Activated T-cell treated with anti-CD3 and anti-CD28 coated beads, Interleukin-2, amount 50 U/mL, for 72 hours (primary cell): ENCODE measurements at places on chromosomes 7 and 10. TPM values are rescaled to one million over a fixed set of nuclear protein-coding genes. Genes with fewer than 3 reads are reported as not detected.

- no peak overlapping the region for H3K4me3 ChIP-seq
- DNase-seq, result no peak
- H3K27me3 ChIP-seq, result no peaks in the 10 kb centered on the region
- peaks cover 12% of the 10 kb centered on the region for H3K4me1 ChIP-seq
- H3K36me3 ChIP-seq, result peaks cover 2% of the 10 kb centered on the region
Observed at GRCh38 chr7:75985518-75986146, 8.8 kb downstream of the TMEM120A start.

DNA sequence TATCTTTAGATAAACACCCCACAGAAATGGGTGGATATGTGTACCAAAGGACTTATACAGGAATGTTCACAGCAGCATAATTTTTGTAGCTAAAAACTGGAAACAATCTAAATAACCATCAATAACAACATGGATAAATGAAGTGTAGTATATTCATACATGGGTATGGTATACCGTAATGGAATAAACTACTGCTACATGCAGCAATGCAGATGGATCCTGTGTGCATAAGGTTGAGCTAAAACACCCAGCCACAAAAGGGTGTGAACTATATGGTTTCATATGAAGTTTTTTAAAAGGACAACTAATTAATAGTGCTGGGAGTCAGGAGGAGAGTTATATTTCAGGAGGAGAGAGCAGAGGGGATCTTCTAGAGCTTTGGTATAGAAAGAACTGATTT, 389.6 kb downstream of the GFRA1 start:
- no peaks in the 10 kb centered on the region for H3K4me1 ChIP-seq
- H3K36me3 ChIP-seq, result peaks cover under 1% of the 10 kb centered on the region
- no peak overlapping the region for H3K27ac ChIP-seq
- DNase-seq, result no peak

DNA sequence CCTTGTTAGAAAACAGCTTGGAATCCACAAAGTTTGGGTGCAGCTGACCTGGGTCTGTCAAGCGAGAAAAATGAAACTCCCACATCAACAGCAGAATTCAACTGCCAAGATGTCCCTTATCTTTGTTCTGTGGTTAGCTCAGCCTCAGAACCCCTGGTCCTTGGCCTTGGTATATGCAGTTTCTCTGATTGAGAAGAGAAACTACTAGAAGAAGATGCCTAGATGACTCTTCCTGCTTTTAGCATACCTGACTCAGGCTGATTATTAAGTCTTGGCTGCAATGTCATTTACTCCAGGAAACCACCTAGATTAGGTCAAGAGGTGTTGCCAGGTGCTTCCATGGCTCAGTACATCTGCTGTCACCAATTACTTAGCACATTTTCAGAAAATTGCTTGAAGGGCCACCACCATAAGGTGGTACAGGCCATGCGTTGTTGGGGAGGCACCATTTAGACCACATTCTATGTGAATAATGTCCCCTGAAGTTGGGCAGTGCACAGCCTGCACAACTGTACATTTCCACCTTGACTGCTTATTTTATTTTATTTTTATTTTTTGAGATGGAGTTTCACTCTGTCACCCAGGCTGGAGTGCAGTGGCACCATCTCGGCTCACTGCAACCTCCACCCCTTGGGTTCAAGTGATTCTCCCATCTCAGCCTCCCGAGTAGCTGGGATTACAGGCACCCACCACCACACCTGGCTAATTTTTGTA, 59.4 kb upstream of the ZNF438 start:
- H3K27ac ChIP-seq, result peak overlapping the region; percentile 14
- no peaks in the 10 kb centered on the region for H3K36me3 ChIP-seq
- H3K4me3 ChIP-seq, result no peak overlapping the region
- H3K27me3 ChIP-seq, result no peaks in the 10 kb centered on the region
- peak; percentile 46 for DNase-seq
- peaks cover 39% of the 10 kb centered on the region for H3K4me1 ChIP-seq

The KCNH2 gene
- total RNA-seq, result 0.72 TPM

- peak overlapping the region; percentile 54 for H3K4me3 ChIP-seq
- no peak for DNase-seq
- no peaks in the 10 kb centered on the region for H3K27me3 ChIP-seq
- H3K4me1 ChIP-seq, result peaks cover 97% of the 10 kb centered on the region
- H3K27ac ChIP-seq, result peak overlapping the region; percentile 89
Observed at GRCh38 chr10:72081210-72081609, 7.1 kb downstream of the SPOCK2 start.

DNA sequence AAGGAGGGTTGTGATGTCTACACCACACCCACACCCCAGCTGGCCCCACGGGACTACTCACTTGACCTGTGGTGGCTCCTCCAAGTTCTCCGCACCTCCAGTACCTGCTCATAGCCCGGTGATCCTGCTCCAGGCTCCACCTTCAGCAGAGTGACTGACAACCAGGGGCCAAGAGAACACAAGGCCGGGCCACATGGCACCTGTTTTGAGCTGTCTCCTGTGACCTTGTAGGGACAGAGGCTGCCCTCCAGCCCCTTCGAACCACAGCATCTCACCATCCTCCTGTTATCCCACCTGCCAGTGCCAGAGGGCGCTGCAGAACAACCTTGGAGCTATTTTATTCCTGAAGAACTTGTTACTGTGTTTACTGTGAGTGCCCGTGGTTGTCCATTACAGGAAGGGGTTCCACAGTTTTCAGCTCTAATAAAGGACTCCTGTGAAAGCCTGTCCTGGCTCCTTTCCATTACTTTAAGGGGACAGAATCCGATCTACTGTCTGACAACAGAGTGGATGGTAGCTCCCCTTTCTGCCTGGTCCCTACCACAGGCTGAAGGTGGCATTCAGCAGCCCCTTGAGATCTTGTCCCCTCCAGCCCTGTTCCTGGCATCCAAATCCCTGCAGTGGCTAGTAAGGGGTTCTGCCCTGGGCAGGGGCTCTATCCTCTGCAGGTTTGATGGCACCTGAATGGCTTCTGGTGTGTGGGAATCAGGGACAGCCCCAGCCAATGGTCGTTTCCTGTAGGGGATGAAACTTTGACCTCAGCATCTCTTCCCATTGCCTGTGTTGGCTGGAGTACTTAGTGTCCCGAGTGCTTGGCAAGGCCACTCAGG, 50.8 kb downstream of the C10orf120 start:
- DNase-seq, result peak; percentile 11
- no peak overlapping the region for H3K4me3 ChIP-seq
- H3K4me1 ChIP-seq, result no peaks in the 10 kb centered on the region

- H3K27me3 ChIP-seq, result no peaks in the 10 kb centered on the region
- no peaks in the 10 kb centered on the region for H3K4me1 ChIP-seq
Observed at GRCh38 chr10:90959826-90960225, 38.9 kb upstream of the ANKRD1 start.

GRCh38 chr7:7395785-7396184, 139.9 kb downstream of the COL28A1 start:
- H3K4me1 ChIP-seq, result no peaks in the 10 kb centered on the region
- no peak for DNase-seq
- H3K36me3 ChIP-seq, result peaks cover 14% of the 10 kb centered on the region
- no peak overlapping the region for H3K4me3 ChIP-seq
- H3K27me3 ChIP-seq, result no peaks in the 10 kb centered on the region

The GARIN1A gene
- 2.7 TPM for total RNA-seq

DNA sequence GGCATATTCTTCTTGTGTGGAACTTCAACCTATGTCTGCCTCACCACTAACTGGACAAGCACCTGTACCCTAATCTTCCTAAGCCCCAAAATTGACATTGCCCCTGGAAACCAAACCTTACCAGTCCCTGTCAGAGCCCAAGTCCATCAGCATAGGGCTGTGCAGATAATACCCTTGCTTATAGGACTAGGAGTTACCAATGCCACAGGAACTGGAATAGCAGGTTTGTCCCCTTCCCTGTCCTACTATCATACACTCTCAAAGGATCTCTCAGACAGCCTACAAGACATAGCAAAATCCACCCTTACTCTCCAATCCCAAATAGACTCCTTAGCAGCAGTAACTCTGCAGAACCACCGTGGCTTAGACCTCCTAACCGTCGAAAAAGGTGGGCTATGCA, 19.8 kb downstream of the ZNF107 start:
- H3K36me3 ChIP-seq, result peaks cover 37% of the 10 kb centered on the region
- no peak overlapping the region for H3K4me3 ChIP-seq
- H3K4me1 ChIP-seq, result peaks cover 32% of the 10 kb centered on the region
- H3K27ac ChIP-seq, result peak overlapping the region; percentile 26
- DNase-seq, result no peak

The SLC25A40 gene
- total RNA-seq, result 50.3 TPM

- H3K27me3 ChIP-seq, result no peaks in the 10 kb centered on the region
- no peaks in the 10 kb centered on the region for H3K4me1 ChIP-seq
- H3K36me3 ChIP-seq, result no peaks in the 10 kb centered on the region
- DNase-seq, result no peak
- no peak overlapping the region for H3K27ac ChIP-seq
Observed at GRCh38 chr7:146943483-146943882, 826.9 kb downstream of the CNTNAP2 start.

The PTPRZ1 gene
- not detected for total RNA-seq

The FAM171A1 gene
- 4.2 TPM for total RNA-seq

The EPHB4 gene
- 3.4 TPM for total RNA-seq

The JAZF1 gene
- total RNA-seq, result 7.9 TPM

DNA sequence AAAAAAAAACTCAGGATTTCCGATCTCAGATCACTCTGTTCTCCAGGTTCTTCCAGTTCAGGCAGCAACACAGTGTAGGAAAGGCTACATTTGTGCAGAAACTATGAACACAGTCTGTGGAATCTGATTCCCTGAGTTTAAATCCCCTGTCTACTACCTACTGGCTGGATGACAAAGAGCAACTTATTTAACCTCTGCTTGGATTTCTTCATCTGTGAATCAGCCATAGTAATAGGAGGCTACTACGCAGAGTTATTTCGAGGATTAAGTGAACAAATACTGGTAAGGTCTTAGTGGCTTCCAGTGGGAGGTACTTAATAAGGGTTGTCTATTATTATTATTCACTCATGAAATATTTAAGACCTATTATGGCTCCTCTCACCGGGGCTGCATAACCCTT, 44.3 kb upstream of the PDCD4 start:
- H3K4me1 ChIP-seq, result peaks cover 2% of the 10 kb centered on the region
- H3K27ac ChIP-seq, result no peak overlapping the region
- H3K27me3 ChIP-seq, result no peaks in the 10 kb centered on the region
- DNase-seq, result no peak

The OIT3 gene
- total RNA-seq, result not detected

- H3K27me3 ChIP-seq, result peaks cover 9% of the 10 kb centered on the region
- no peaks in the 10 kb centered on the region for H3K36me3 ChIP-seq
- DNase-seq, result no peak
- H3K27ac ChIP-seq, result no peak overlapping the region
- H3K4me1 ChIP-seq, result no peaks in the 10 kb centered on the region
Observed at GRCh38 chr10:49025347-49025983, 85.8 kb upstream of the LRRC18 start.

GRCh38 chr10:3708852-3709251, 76.2 kb downstream of the KLF6 start:
- H3K27ac ChIP-seq, result peak overlapping the region; percentile 68
- no peaks in the 10 kb centered on the region for H3K27me3 ChIP-seq
- DNase-seq, result no peak
- H3K4me1 ChIP-seq, result no peaks in the 10 kb centered on the region
- H3K36me3 ChIP-seq, result peaks cover 10% of the 10 kb centered on the region

DNA sequence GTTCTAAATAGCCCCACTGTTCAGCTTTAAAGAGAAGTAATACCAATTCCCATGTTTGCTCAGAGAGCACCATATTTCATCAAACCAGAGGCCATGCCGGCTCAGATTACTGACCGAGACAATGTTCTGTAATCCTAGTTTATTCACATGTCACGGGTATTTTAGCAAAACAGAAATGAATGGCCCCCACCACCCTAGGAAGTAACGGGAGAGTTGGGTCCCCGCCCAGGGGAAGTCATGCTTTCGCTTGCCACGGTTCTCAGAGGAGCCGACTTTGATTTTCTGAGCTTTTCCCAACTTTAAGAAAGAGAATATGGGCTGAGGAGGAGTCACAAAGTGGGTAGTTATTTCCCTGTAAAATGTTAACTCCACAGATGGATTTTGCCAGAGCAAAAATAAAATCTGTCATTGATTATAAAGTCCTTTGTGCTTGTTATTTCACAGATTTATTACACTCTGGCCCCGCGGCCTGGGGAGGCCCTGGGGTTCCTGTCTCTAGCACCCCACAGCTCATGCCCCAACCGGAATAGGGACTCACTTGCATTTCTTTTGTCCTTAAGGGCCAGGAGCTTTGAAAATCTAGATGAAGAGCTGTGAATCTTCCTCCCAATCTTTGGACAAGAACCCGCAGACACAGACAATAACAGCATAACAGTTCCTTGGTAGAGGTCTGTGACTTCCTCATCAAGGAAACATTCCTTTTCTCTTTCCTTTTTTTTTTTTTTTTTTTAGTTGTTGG, 3.7 kb upstream of the GDF10 start:
- peaks cover 6% of the 10 kb centered on the region for H3K4me1 ChIP-seq
- H3K27ac ChIP-seq, result no peak overlapping the region
- no peak overlapping the region for H3K4me3 ChIP-seq
- peaks cover 23% of the 10 kb centered on the region for H3K27me3 ChIP-seq
- DNase-seq, result no peak
- no peaks in the 10 kb centered on the region for H3K36me3 ChIP-seq

DNA sequence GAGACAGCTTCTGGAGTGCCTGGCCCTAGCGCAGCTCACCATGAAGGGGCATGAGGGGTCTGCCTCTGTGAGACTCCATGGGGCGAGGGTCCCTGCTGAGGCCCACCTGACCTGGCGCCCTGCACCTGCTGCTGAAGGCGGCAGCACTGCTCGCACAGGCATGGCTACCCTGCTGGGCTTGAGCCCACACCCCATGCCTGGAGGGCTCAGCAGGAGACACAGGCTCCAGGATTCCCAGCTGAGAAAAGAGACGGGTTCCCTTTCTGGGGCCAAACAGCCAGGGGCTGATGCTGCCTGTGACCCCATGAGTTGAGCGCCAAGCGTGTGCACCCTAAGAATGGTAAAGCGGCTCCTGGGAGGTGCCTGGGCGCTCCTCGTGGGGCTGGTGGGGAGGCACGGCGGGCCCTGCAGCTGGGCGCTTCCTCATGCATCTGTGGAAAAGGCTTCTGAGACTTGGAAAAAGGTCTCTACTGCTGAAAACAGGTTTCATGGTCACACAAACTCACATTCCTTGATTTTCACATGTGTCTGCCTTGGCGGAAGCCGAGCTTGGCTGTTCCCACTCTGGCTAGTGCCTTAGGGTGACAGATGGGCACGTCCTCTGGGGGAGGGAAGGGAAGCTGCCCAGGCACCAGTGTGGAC, 233.4 kb downstream of the ZMYND11 start:
- H3K27ac ChIP-seq, result no peak overlapping the region
- no peaks in the 10 kb centered on the region for H3K27me3 ChIP-seq
- no peaks in the 10 kb centered on the region for H3K36me3 ChIP-seq
- H3K4me1 ChIP-seq, result no peaks in the 10 kb centered on the region

The LRMDA gene
- total RNA-seq, result not detected

The NKX2-3 gene
- total RNA-seq, result not detected

- no peaks in the 10 kb centered on the region for H3K36me3 ChIP-seq
- H3K4me1 ChIP-seq, result peaks cover 6% of the 10 kb centered on the region
- no peak overlapping the region for H3K27ac ChIP-seq
- no peak overlapping the region for H3K4me3 ChIP-seq
- no peak for DNase-seq
- H3K27me3 ChIP-seq, result no peaks in the 10 kb centered on the region
Observed at GRCh38 chr7:66170309-66171231, 34.6 kb upstream of the TPST1 start.

The PRSS1 gene
- total RNA-seq, result not detected

The SPDYE8 gene
- not detected for total RNA-seq

The PTF1A gene
- not detected for total RNA-seq
